ENCODE measurements at places on chromosomes 16 and 17.

GRCh38 chr16:74726716-74727115 lies 26.1 kb upstream of the MLKL start:
- DNase-seq, result no peak

GRCh38 chr17:82025401-82026107 lies 2.4 kb downstream of the LRRC45 start:
- DNase-seq, result no peak

DNA sequence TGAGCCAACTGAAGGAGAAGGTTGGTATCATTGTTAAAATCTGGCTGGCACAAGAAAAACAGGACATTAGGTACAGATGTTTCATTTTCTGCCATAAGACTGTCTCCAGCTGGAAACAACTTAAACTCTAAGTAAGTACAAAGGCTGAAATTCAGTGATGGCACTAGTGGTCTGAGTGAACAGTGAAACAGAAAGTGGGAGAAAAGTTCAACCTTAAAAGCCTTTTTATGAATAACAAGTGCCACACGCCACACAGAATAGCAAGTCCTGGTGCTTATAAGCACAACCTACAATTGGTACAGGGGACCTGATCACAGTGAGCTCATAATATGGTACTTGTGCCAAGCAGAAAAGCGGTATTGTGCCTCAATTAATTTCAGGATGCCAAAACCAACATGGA lies 56.7 kb downstream of the CEP112 start:
- no peak for DNase-seq

DNA sequence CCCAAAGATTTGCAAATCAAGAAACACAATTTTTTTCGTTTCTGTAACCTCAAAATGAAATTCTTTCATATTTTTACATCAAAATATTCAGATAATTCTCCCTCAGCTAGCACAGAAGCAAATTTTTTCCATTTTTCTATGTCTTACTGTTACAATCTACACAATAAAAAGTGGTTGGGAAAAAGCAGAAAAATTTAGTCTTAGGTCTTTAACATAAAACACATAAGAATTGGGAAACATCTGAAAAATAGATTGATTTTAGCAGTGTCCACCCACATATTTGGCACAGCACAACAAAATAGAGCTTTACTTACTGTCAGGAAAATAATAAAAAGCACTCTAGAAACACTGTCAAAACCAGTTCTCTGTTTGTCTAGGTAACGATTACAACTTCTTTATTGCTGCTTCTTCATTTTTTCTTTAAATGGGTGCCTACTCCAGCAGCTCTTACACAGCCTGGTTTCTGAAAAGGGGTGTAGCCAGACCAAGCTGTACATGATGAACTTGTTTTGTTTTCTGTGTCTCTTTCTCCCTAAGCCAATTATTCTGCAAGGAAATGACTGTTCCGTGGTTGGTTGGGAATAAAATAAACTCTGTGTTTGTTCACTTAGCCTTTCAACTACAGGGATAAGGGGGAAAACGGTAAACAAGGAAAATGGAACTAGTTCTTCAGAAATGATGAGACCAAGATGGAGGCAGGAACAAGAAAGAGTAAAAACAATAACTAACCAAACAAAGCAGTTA lies at the start of gene ABCA6:
TSS of gene ABCA6 (minus strand) at position 465 of the 744 bp plus-strand sequence. CDS start 1,192 bp downstream, outside the sequence.
- DNase-seq, result no peak

- DNase-seq, result no peak
Observed at GRCh38 chr17:58121925-58122324, 26.3 kb upstream of the OR4D1 start.

GRCh38 chr17:60422162-60422665 lies at the start of gene CHCT1:
TSS of gene CHCT1 (plus strand) at chr17:60422489. CDS start at chr17:60422593, 104 bp downstream.
- no peak for DNase-seq

- DNase-seq, result no peak
Observed at GRCh38 chr16:20675488-20676267, 21.8 kb downstream of the ACSM1 start.

DNA sequence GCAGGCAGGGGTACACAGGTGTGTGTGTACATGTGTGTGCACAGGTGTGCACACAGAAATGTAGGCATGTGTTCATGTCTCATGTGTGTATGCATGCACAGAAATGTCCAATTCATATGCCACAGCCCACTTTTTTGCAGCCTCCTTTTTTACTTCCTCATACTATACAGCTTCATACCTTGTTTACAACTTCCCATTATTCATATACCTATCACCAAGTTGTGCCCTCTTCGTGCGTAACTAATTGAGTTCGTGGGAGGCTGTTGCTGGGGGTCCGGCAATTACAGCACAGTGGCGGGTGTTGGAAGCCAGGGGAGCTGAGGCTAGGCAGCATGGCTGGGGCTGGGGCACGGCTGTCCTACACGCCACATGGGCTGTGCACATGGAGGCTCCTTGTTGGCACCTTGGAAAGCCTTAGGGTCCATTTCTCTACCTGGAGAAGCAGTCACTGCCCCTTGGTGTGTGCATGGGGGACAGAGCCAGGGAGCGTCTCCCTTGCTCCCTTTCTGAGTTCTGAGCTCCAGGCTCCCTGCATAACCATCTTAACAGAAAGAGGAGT lies 266.7 kb downstream of the ENGASE start:
- DNase-seq, result no peak

DNA sequence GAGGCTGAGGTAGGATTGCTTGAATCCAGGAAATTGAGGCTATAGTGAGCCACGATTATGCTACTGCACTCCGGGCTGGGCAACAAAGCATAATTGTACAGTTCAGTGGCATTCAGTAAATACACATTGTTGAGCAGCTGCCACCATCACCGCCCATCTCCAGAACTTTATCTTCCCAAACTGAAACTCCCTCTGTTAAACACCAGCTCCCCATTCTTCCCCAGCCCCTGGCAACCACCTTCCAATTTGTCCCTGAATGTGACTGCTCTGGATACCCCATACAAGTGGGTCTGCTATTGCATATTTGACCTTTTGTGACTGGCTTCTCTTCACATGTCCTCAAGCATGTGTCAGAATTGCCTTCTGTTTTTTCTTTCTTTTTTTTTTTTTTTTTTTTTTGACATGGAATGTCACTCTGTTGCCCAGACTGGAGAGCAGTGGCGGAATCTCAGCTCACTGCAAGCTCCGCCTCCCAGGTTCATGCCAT lies 2.9 kb downstream of the RPL38 start:
- DNase-seq, result no peak

DNA sequence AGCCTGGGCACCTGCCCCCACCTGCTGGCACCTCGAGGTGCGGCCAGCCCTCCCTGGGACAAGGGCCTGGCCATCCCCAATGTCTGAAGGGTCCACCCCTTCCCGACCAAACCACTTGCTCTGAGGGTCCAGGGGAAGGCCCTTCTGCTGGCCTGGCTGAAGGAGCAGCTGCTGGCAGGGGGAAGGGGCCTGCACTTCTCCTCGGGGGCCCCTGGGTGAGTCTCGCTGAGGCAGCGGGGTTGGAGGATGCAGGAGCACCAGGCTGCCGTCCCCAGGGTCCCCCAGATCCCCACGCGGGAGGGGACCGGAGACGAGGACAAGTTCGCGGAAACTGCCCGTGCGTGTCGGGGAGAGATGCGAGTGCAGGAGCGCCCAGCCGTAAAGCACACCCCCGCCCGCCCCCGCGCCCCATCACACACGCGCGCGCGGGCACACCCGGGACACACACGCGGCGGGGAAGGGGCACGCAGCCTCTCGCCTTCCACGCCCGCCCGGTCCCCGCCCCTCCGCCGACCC lies 725 bp upstream of the CACNA1H start:
- no peak for DNase-seq

DNA sequence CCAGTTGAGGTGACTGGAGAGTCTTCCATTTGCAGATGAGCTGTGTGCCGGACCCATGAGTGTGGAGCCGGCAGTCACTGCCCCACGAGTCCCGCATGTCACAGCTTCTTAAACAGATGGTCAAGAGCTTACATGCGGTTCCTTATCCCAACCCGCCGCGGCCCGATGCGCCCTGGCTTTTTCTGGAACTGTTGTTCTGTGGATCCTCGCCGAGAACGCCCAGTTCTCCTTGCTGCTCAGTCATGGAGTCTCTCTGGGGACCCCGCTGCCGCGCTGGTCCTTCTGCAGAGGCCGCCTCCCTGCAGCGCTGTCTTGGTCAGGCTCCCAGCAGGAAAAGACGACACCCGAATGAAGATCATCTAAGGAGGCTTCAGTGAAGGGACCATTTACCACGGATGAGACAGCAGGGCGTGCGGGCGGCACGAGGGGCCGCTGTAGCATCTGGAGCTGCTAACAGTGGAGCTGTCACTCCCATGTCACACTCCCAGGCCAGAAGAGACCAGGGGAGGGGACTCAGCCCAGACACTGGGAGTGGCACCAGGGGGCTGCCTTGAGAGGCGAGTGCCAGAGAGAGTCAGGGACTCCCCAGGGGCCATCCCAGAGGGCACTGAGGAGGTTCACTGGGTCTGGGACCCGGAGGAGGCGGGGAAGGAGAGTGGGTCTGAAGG lies 10.8 kb upstream of the LGALS3BP start:
- no peak for DNase-seq

DNA sequence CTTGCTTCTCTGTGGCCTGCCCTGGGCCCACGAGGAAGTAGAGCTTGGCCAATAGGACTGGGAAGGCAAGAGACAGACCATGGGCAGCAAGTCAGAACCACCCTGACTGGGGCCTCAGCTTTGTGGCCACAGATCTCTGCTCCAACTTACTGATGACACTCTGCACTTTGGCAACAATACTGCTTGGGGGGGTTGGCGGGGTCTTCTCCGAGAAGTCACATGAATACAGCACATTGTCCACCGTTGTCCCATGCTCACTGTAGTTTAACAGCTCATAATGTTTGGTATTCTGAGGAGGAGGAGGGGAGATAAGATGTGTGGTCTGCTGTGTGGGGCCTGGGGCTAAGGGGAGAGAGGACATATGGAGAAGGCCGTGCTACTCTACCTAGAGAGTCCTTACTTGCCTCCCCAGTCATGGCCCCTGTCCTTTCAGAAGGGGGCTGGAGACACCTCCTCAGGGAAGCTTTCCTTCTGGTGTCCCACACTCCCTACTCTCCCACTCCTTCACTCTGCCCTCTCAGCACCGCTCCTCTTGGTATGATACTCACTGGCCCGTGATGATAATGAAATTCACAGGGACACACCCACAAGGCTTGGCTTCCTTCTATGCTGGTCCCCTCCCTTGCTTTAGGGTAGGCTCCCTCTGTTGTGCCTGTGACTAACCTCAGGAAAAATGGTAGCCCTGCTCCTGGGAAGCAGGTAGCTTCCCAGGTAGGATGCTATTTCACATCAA lies 4.0 kb upstream of the DHRS13 start:
- DNase-seq, result no peak

DNA sequence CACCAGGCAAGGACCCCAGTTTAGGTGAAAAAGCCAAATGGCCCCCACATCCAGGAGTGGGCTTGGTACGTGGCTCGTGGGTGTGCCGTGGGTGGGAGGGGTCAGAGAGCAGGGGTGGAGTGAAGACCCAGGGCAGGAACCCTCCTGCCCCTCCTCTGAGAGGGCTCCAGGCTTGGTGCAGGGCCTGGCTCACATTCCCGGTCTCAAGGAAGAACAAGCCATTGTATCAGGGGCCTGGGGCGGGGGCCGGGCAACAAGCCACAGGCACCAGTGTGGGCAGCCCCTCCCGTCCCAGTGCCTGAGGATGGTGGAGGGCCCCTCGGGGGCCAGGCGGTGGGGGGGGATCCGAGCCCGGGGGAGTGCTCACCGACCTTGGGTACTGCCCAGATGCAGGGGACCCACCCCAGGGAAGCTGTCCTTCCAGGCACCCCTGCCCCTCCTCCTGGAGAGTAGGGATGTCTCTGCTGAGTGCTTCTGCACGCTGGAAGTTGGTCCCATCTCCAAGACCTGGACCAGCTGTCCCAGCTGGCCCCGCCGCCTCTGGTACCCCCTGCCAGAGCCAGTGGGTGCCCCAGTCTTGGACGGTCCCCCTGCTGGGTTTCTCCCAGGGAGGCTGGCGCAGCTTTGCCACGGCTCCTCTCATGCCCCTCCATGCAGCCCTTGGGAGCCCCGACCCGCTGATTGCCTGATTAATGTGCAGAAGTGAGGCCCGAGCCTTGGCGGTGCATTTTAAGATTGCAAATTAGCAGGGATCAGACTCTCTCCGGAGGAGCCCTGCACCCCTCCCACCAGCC lies 83.7 kb downstream of the RTN4RL1 start:
- DNase-seq, result no peak

- no peak for DNase-seq
Observed at GRCh38 chr16:21101631-21102420, 48.8 kb downstream of the DNAH3 start.

DNA sequence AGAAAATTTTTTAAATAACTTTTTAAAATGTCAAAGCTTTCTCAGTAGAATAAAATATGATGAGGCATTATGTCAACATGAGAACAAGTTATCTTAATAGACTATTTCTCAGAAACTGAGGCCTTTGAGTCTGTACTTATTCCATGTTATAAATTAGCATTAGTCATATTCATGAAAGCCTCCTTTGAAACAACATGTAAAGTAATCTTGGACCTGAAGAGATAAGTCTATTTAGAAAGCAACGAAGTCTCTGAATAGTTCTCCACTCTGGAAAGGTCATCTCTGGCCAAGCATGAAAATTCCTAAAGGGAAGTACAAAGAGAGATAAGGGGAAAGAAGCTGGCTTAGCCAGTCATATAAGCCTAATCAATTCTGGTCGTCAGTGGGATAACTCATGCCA lies 150.8 kb downstream of the CYB561 start:
- no peak for DNase-seq

- no peak for DNase-seq
Observed at GRCh38 chr17:78532311-78532710, 44.9 kb downstream of the DNAH17 start.

GRCh38 chr17:7204336-7204735 lies 15.3 kb downstream of the DLG4 start:
- DNase-seq, result no peak

DNA sequence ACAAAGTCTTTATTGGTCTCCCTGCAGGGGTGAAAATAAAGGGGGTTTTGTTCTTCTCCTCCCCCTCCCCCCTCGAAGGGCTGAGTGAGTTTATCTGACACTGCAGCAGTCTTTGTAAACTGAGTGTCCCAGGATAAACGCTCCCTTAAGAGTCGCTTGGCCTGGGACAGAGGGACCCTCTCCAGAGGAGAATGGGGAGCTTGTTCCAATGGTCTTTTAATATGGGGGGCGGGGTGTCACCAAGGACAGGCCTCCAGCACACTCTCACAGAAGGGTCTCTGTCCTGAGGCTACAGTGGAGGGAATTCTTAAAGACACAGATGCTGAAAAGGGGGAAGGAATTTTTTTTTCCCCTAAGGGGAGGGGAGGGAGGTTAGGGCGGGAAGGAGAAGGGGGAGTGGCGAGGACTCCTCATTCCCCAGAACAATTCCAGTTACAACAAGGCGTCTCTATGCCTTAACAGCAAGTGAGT lies 455.5 kb downstream of the SOX9 start:
- DNase-seq, result no peak

GRCh38 chr16:67177743-67178699 lies 5.7 kb downstream of the MATCAP1 start:
- DNase-seq, result no peak

Measured in GOT3 (cell line).